Trophoblast cell (in vitro differentiated cells and primary cell): ENCODE measurements at places on chromosomes 3 and 15.

DNA sequence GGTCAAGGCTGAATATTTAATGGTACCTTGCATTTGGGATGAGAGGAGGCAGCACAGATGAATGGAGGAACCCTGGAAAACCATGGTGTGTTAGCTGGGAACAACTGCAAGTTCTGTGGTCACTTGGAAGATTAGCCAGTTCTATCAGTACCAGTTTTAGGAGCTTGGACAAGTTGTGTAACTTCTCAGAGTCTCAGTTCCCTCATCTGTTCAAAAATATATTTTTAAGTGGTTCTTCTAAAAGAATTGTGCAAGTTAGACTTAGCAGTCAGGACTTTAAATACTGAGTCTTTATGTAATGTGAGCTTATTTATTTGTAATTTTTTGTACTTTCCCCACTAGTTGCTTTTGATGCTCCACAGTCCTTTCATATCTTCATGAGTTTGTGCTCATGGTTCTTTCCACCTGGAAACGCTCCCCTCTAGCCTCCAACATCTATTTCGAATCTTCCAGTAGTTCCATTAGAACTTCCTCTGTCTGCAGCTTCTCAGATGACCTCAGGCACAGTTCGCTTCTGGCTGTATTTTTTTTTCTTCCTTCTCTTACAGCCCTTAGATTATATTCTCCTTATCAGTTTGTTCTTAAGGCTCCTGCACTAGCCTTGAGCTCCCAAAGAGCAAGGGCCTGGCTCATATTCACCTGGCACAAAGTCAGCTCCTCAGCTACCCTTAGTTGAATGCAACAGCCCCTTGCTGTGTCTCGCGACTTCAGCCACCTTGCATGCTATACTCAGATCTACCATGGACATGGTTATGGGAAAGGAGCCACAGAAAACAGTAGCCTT lies 27.1 kb downstream of the ITPR1 start:
- DNase-seq, result no peak

DNA sequence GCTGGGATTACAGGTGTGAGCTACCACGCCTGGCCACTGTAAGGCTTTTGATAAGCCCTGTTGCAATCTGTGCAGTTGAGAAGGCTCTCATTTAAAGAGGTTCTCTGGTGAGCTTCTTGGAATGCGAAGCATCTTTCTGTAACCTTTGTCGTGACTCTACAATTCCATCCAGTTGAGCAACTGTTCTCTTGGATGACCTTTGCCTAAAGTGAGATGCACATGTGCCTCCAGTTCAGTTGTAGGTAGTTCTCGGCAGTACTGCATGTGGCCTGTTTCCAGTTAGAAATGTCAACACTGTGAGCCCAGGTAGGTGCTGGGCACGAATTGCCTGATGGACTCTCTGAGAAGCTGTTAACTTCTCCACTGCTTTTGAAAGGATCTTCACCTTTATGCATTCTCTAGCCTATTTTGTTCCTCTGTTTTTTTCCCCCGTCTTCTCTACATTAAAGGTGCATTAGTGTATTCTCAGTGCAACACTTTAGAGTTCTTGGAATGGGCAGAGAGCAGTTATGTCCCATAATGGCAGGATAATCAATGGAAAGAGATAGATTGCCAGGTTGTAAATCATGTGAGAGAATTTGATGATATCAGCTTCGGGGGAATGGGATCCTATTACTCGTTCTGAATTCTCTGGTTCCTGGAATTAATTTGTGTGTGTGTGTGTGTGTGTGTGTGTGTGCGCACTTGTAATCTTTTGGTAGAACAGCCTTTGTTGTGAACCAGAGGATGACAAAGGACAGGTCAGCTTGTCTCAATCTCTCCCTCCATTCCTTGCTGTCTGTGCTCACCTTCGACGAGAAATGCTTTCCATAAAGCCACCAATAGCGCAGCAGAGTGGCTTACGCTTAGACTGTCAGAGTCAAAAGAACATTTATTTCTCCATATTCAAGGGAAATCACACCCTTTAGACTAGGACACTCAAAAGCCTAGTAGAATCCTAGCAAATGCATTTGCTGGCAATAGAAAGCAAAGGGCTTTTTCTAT lies 51.1 kb downstream of the PTPRG start:
- peak; percentile 79 for DNase-seq

DNA sequence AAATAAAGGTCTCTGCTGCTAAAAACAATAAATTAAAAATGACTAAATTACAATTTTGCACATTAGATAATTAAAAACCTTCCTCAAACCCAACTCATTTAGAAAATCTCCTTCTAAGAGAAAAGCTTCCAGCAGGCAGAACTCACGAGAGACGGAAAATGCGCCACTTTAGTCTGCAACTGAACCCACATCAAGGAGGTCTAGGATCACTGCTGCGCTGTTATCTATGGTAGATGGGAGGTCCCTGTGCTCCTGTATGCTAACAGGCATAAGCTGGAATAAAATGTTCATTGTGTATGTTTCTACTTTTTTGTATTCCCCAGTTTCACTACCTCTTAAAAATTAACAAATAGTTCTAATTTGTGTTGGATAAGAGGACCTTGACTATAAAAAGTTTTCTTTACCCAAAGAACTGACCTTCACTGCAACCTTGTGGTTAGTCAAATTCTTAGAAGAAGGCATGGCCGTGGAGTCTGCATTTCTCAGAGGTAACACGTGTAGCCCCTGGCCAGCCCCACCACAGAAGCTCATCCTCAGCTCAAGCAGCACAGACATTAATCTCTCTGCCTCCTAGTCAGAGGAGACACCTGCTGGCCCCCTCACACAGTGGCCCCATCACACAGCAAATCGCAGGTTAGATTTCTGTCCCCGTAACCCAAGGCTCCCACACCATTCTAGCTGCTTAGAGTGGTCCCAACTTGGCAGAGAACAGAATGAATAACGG lies 22.3 kb downstream of the STIMATE start:
- DNase-seq, result no peak

DNA sequence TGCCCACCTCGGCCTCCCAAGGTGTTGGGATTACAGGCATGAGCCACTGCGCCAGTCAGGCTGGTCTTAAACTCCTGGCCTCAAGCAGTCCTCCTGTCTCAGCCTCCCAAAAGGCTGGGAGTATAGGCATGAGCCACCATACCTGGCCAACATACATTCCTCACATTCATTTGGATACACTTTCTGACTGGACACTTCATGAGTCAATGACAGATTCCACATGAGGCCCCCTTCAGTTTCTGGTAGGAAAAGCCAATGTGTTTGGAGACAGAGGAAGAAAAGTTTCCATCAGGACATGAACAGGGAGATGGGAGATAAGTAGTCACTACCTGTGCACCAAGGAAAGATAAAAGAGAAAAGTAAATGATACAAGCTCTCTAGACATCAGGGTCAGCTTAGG lies 49.4 kb upstream of the GSK3B start:
- DNase-seq, result peak; percentile 85

- DNase-seq, result no peak
Measured at GRCh38 chr15:74429781-74430400, 3.9 kb downstream of the SEMA7A start.

DNA sequence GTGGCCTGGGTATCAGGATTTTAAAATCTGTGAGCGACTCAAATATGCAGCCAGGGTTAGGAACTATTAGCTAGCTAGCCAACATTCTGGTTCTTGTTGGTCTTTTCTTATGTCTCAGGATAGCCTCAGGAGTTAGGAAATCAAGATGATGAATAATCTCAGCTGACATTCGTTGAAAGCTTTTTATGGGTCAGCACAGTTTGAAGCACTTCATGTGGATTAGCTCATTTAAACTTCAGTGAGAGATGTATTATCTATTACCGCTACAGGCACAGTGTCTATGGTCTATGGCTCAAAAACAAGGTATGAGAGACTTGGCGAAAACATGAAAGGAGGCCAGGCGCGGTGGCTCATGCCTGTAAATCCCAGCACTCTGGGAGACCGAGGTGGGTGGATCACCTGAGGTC lies 187.5 kb upstream of the THRB start:
- DNase-seq, result peak; percentile 95

- DNase-seq, result no peak
Measured at GRCh38 chr3:179436517-179436916, 14.8 kb downstream of the GNB4 start.

DNA sequence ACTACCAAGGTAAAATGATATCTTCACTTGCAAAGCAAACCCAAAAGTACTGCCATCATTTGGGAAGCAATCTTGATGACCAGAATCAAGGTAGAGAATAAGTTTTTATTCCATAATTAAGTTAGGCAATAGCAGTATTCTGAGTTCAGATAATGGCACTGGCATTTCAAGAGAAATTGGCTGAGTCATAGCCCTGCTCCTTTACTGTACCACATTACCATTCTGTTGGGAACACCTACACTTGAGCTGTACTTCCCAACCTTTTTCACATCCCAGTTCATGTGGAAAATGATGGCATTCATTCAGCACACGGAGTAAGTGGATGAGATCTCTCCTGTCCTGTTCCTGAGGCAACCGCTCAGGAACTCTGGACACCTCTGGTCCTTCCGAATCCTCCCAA lies 311.6 kb upstream of the TPRG1 start:
- DNase-seq, result no peak

DNA sequence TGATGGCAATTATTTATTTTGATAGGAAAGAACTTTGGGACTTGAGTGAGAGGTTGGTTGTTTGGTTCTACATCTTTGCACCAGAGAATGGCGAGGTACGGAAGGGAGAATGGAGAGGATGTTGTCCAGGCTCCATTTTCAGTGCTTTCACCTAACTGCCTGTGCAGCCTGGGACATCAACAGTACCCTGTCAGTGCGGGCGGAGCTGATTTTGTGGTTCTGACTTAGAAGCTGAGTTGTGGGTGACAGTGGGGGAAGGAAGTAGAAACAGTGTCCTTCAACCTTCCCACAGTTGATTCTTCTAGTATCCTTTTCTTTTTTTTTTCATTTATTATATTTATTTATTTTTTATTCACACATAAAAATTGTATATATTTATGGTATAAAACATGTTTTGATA lies 95.3 kb downstream of the TIGIT start:
- DNase-seq, result no peak

GRCh38 chr15:67838789-67839332 lies 984 bp downstream of the RNU6-1 start:
- DNase-seq, result peak; percentile 100

GRCh38 chr3:187856555-187856954 lies 111.3 kb upstream of the BCL6 start:
- no peak for DNase-seq

DNA sequence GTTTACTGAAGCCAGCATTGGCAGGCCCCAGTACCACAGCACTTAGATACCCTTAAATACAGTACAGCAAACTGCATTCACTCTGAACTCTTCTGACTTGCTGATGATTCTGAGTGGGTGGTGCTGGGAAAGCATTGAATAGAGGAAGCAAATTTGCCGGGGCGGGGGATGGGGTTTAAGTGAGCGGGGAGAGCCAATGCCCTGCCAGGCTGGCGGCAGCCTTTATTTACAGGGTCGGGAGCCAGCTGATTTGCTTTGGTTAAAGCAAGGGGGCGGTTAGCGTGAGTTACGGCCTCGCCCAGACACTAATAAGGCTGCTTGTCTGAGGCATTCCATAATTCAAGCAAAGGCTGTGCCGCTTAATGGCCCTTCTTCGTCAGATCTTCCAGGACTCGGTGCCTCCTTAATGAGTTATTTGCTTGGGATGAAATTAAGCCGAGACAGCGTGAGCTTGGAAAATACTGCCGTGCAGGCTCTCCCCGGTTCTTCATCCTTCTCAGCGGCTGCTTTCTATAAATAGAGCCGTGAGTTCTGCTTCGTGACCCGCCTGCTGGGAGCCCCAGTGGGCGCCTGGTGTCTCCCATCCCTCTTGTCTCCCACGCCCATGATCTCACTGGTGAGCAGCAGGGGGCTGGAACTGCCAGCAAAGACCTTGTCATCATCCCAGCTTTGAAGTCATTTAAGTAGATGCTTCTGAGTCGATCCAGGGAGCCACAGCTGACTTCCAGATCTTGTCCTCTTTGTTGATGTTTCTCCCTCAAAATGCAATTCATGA lies 25.8 kb downstream of the SPSB4 start:
- no peak for DNase-seq

DNA sequence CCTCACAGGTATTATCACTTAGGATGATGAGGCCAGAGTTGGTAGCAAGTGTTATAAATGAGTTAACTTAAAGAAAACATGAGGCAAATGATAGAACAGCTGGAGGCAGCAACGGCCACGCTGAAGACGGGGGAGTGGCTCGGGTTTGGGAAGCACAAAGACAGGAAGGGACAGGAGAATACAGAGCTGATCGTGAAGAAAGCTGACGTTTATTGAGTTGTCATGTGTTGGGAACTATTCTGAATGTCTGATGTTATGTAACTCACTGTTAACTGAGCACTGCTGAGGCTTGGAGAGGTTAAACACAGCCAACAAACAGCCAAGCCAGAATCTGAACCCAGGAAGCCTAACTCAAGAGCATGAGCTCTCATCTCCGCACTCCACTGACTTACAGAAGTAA lies 42.3 kb downstream of the FGD5 start:
- DNase-seq, result no peak

DNA sequence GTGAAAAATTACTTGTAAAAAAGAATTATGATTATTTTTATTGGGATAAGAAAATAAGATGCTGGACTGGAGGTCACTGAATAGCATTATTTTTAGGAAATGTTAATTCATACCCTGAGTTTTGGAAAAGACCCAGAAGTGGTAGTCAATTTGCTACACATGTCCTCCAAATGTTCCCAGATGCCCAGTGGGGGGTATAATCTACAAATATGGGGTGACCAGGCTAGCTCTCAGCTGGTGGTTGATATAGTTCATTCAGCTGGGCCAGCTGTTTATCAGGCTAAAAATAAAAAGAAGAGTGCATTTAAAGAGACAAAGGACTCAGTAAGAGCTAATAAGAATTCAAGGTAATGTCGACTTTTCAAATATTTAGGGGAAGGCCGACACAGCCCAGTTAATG lies 402.0 kb upstream of the GOLIM4 start:
- no peak for DNase-seq

- no peak for DNase-seq
Measured at GRCh38 chr3:117665296-117665695, 955.7 kb downstream of the TUSC7 start.

- DNase-seq, result no peak
Measured at GRCh38 chr3:88385090-88385489, 235.3 kb downstream of the C3orf38 start.

DNA sequence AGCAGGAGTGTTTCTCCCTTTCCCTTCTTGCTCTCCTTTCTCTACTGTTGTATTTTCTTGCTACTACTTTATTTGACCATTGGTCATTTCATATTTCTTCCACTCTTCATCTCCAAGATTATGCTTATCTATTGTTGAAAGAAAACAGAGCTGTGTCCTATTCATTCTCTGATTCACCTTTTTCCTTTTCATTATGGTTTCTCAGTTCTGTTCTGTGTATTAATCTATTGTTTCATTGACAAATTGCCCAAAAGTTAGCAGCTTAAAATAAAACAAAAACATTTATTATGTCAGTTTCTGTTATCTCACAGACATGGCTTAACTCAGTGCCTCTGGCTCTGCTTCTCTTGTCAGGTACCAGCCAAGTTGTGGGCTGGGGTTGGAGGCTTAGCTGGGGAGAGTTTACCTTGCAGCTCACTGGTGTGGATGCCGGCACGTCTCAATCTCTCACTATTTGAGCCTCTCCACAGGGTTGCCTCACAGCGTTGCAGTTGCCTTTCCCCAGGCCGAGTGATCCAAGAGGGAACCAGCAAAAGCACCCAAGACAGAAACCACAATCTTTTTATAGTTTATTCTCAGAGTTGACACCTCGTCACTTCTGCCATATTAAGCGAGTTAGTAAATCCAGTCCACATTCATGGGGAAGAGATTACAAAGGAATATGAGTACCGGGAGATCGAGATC lies 36.9 kb upstream of the FILIP1L start:
- no peak for DNase-seq

- peak; percentile 30 for DNase-seq
Measured at GRCh38 chr3:111715911-111716523, 120.9 kb upstream of the ZBED2 start.

GRCh38 chr15:80442728-80443403 lies 38.7 kb downstream of the ARNT2 start:
- DNase-seq, result no peak
